ENCODE measurements at places on chromosomes 7 and 10.

DNA sequence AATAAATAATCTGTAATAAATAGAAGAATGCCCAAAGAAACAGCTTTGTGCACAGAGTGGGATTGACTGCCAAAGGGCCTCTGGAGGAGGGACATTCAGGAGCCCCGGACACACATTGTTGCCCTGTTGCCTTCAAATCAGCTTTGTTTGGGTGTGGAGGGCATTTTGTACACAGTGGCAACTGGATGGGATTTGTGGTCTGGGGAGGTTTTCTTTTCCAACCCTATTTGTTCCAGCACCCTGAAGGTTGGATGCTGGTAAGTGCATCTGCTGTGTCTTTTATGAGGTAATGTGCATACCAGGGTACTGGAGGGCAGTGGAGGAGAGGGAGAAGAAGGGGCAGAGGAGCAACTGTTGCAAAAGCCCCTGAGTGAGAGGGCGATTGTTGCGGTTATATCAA, 6.3 kb downstream of the LRMDA start:
- no peak for DNase-seq

GRCh38 chr7:73602721-73603651, 21.3 kb downstream of the MLXIPL start:
- DNase-seq = no peak

GRCh38 chr10:34193931-34194626, 621.0 kb downstream of the PARD3 start:
- DNase-seq = no peak

- DNase-seq = no peak
These were observed 166.0 kb downstream of the RNF216 start for GRCh38 chr7:5615190-5616070.
